ENCODE measurements at places on chromosomes 5 and 9.

DNA sequence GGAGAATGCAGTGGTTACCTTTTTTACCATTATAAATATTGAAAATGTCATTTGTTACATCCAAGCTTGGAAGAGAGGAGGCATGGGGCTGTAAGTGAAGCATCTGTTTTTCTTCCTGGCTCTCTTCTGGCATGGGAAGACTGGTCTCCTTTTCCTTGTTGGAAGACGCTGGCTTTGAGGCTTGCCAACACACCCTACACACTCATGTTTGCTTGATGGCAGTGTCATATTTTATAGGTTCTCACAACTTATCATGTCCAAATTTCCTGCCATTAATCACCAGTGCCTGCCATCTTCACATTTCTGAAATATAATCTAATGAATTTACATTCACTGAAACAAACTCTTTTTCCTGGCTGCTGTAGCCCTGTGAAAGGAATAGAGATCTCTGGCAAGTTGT is 252.9 kb downstream of the MAN2A1 start:
- DNase-seq: no peak

DNA sequence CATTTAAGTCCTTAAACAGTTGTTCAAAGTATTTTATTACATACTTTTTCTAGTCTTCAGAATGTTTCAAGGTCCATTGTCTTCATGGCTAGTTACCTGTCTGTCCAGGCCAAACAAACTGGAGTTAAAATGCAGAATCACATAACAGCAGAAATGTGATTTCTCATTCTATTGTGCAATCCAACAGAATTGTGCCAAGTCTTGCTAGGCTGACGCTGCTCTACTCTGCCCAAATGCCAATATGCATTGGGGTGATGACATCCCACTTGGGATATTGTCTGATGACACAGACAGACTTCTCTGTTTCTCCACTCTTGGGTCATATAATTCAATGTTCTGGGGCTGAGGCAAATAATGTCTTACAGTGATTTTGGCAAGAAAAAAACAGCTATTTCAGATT is 5.2 kb upstream of the SLC22A5 start:
- no peak for DNase-seq

DNA sequence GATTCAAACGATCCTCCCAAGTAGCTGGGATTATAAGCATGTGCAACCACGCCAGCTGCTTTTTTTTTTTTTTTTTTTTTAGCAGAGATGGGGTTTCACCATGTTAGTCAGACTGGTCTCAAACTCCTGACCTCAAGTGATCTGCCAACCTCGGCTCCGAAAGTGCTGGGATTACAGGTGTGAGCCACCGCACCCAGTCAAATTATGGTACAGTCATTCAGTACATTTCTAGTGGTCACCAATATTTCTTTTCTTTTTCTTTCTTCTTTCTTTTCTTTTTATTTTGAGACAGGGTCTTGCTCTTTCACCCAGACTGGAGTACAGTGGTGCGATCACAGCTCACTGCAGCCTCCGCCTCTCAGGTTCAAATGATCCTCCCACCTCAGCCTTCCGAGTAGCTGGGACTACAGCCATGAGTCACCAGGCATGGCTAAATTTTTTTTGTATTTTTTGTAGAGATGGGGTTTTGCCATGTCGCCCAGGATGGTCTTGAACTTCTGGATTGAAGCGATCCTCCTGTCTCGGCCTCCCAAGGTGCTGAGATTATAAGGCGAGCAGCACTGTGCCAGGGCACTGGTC is 25.4 kb upstream of the DCP2 start:
- no peak for DNase-seq

DNA sequence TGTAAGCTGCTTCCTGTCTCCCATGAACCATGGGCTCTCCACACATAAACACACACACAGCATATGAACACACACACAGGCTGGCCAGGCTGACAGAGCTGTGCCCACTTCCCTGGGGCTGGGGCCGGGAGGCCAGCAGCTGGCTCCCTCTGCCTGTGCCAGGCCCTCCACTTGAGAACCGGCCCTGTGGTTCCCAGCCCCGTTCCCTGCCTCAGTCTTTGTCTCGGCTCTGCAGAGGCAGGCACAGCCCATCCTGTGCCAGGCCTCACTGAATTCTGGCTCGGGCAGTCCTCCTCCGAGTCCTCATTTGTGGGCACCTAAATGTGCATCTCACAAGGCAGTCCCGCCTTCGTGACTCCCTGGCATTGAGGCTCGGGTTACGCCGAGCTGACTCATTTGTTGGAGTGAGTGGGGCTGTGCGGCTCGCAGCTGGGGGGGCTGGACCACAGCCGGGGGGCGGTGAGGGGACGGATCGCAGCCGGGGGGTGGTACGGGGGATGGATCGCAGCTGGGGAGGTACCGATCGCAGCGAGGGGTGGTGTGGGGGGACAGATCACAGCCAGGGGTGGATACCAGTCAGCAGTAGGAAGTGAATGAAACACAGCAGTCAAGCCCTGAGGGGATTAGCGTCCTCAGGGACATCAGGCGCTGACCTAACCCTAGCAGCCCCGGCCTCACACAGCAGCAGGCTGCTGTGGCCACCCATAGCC is 72.3 kb downstream of the PSMB7 start:
- no peak for DNase-seq

DNA sequence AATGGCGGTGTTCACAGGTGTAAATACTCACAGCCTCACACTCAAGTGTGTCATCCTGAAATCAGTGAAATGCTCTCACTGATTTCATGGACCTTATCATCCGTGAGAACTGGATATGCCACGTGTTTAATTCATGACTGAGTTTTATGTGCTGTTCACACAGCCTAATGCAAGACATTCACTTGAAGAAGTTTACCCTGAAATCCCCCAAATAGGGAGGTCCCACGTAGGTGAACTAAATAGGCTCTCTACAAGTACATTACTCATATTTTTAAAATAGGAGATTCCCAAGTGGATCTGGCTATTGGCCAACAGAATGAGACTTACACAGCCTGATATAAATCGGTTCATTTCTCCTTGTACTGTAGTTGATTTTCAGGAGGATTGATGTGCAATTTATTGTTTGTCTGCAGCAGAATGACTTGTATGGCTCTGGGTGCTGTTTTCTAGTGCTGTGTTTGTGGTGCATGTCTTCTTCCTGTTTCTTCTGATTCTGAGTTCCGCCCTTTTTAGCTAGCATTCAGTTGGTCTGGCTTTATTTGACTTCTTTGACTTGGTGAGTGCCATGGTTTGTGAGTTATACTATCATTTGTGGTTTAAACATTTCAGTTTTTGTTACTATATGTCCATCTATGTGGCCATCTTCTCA is 25.1 kb downstream of the TRIO start:
- DNase-seq: no peak

- no peak for DNase-seq
These were observed 1.3 kb downstream of the ATP6V1G1 start for GRCh38 chr9:114588651-114589526.

DNA sequence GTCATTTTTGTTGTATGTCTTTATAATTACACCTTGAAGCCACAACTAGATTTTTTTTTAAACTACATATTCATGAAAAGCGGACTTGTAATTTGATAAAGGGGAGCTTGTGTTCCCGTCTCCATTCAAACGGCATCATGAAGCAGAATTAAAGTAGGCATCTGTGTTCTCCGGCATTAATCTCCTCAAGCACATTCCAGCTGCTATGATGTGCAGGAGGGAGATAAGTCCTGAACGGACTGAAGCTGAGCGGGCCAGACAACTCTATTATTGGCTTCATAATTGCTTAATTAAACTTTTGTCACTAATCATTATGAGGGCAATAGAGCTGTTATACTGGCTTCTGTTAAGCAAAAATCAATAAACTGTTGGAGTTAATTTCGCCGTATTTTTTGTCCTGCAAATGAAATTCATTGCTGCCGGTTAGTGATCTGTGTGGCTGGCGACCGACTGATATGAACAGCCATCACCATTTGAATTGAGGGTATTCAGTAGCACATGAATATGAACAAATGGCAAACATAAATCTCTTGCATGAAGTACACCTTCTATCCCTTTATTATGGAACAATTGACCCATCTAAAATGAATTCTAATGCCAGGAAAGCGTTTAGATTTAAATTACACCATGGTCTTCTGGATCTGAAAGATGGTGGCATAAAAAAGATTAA is 408.8 kb upstream of the IRX1 start:
- no peak for DNase-seq

GRCh38 chr5:55411876-55412275 is 104.1 kb downstream of the MTREX start:
- DNase-seq: no peak

- DNase-seq: no peak
These were observed 195.5 kb upstream of the CLINT1 start for GRCh38 chr5:158054223-158055110.

DNA sequence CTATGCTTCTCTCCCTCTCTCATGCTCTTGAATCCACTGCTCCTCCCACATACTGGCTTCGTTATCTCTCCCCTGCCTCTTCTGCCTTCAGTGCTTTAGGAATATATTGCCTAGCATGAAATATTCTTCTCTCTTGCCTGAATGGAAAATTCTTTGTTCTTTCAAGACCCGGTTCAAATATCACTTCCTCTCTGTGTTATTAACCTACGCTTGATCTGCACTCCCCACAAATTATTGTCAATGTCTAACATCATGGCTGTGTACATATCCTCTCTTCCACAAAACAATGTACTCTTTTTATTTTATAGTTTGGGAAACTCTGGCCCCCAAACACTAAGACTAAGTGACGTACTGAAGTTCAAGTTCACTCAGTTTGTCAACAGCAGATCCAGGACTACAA is 211.0 kb downstream of the SEC61B start:
- DNase-seq: no peak

- DNase-seq: no peak
These were observed 108.0 kb upstream of the PPP1R26 start for GRCh38 chr9:135371535-135371934.

- no peak for DNase-seq
These were observed 686.5 kb upstream of the ADAMTS16 start for GRCh38 chr5:4453655-4454054.

DNA sequence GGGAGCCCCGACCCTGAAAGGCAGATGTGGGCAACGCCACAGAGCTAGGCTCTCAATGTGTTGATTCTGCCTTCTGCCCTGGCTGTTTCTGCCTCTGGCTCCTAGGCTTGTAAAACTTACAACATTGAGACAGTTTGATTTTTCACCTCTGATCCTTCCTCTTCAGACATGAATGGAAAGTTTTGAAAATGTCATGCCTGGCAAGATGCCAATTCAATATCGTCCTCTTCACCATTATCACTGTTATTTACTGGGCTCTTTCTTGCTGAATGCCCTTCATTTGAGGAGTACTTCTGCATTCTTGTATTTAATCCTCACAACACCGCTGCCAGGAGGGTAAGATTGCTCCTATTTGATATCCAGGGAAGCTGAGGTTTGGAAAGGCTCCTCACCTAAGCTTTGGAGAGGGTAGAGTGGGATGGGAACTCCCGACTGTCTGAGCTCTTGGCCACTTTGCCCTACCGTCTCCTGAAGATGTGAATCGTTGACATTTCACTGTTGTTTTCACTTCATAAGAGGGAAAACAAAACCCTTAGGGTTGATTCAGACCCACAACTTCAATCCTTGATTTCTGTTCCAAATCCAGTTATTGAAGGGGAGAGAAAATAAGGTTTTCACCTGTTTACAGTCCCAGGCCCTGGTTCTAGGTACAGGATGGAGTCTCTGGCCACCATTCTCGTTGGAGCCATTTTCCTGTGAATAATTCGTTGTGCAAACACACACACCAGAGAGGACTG is 12.7 kb upstream of the FGF1 start:
- no peak for DNase-seq

GRCh38 chr5:55907927-55908326 is 56.8 kb downstream of the IL31RA start:
- DNase-seq: no peak

DNA sequence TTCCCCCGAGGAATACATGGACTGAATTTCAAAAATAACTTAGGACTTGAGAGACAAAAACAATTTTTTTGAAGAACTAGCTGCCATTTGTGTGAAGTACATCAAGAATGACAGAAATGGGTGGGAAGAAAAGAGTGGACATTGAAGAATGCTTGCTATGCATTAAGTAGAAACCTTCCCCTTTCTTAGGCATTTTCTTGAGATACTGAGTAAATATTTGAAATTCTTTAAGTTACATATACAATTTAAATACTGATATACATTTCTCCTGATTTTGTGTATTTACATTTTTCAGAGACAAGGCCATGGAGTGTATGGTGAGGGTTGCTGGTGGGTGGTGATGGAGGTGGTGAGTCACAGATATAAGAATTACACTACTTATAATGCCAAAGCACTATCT is 319.3 kb upstream of the ADAMTSL1 start:
- DNase-seq: no peak

DNA sequence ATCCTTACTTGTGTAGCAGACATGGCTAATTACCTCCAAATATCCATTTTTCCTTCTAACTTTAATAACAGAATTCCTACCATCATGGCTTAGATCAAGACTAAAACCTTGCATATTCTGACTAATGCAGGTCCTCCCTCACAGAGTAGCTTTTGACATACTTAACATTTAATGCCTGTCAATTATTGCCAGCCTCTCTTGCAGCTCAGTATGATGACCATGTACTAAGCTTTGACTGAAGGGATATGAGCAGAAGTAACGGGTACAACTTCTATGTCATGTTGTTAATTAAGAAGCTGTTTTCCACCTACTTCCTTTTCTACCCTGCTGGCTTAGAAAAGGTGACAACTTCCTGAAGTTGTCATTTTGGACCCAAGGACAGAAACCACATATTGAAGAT is 533.4 kb downstream of the PSAT1 start:
- no peak for DNase-seq

DNA sequence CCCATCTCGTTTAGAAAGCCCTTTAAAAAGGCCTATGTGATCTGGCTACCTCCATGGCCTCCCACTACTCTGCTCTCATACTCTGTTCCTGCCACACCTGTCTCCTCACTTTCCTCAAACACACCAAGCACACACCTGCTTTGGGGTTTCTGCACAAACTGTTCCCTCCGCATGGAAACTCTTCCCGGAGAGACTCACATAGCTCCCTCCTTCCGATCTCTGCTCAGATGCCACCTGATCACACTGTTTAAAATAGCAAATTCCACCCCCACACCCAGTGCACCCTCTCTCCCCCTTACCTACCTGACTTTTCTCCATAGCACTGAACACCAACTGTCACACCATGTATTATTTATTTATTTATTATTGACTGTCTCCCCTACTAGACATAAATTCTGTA is 84.0 kb upstream of the NR4A3 start:
- no peak for DNase-seq

- no peak for DNase-seq
These were observed 482.2 kb upstream of the PAPPA start for GRCh38 chr9:115671236-115671962.

- DNase-seq: no peak
These were observed 631.9 kb downstream of the PRELID2 start for GRCh38 chr5:145203193-145203592.

GRCh38 chr5:112024769-112025168 is 267.8 kb upstream of the NREP start:
- DNase-seq: no peak
